ENCODE measurements at places on chromosomes 2 and 18.

GRCh38 chr18:36757081-36757480 is 71.7 kb downstream of the TPGS2 start:
- DNase-seq: no peak

DNA sequence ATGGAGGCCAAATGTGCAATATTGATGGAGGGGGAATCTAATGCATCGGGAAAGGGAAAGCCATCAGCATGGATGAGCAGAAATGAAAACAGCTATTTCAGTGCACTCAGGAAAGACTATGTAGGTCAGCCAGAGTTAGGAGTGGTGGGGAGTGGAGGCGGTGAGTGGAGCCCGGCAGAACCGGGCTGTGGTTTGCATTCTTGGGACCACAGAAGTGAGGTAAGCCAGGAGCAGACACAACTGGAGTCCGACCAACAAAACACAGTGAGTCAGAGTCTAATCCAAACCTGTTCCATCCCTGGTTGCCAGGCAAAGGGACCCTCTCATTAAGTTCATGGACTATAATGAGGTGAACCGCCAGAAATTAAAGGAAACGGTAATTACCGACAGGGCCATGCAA is 61.1 kb upstream of the RAB12 start:
- DNase-seq: no peak

- no peak for DNase-seq
Observed at GRCh38 chr2:99512181-99512591, 22.4 kb upstream of the REV1 start.

- DNase-seq: peak; percentile 81
Observed at GRCh38 chr2:128041561-128041960, 13.7 kb upstream of the SAP130 start.

DNA sequence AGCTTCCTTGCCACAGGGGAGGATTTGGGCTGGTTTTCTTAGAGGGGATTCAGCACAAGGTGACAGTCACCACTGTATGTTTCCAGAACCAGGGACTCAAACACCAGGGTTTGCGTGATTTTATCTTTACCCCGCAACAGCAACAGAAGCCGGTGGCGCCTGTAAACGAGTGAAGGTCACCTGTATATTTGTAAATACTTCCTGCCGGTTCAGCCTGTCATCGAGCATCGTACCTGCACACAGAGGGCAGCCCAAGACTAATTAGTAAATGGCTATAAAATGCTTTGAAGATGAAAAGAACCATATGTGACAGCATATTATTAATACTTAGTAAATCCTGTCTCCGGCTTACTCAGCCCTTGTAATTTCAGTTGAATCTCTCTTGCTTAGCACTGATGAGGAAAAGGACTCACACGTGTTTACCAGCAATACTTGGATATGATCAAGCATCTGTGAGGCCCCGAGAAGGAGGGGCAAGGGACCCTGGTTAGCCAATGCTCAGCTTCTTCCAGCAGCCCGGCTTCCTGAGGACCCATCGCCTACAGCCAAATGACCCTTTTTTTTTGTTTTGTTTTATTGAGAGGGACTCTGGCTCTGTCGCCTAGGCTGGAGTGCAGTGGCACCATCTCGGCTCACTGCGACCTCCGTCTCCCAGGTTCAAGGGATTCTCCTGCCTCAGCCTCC is 51.3 kb upstream of the FOSL2 start:
- DNase-seq: no peak

- DNase-seq: no peak
Observed at GRCh38 chr2:146246002-146246735, 1598.7 kb upstream of the ACVR2A start.
